SK-N-SH (cell line): ENCODE measurements at places on chromosomes 6 and 20.

DNA sequence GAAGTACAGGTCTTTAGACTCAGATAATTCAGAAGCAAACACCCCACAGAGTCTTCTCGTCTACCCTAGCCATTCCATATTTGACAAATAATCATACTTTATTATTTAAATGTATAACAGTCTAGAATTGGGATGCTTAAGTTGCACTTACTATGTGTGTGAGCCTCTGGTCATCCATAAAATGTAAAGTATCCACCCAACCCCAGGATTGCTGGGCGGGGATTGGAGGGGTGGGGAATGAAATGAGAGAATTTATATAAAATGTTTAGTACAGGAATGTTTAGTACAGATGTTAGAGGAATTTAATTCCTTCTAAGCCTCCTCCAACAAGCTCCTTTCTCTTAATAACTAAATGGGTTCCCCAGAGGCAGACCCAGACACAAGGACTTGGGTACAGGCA lies 16.9 kb downstream of the BNIP5 start:
- DNase-seq, result no peak

DNA sequence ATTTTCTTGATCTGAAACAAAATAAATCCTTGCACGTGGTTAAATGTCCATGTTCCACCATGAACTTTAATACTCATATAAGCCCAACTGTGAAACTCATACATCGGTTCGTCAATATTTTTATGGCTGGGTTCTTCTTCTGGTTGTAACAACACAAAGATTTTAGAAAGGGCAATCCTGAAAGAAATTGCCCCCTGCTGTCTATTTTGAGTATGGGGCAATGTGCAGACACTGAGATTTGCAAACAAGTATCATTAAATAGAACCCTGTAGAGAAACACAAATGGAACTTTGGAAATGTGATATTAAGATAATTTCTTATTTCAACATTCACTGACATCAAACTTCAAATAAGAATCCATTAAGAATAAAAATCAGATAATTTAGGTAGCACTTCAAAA lies 80.2 kb upstream of the PHACTR1 start:
- DNase-seq, result no peak

GRCh38 chr6:88004707-88005106 lies 42.9 kb upstream of the SPACA1 start:
- no peak for DNase-seq

GRCh38 chr6:36361071-36361470 lies 24.4 kb upstream of the BNIP5 start:
- no peak for DNase-seq

DNA sequence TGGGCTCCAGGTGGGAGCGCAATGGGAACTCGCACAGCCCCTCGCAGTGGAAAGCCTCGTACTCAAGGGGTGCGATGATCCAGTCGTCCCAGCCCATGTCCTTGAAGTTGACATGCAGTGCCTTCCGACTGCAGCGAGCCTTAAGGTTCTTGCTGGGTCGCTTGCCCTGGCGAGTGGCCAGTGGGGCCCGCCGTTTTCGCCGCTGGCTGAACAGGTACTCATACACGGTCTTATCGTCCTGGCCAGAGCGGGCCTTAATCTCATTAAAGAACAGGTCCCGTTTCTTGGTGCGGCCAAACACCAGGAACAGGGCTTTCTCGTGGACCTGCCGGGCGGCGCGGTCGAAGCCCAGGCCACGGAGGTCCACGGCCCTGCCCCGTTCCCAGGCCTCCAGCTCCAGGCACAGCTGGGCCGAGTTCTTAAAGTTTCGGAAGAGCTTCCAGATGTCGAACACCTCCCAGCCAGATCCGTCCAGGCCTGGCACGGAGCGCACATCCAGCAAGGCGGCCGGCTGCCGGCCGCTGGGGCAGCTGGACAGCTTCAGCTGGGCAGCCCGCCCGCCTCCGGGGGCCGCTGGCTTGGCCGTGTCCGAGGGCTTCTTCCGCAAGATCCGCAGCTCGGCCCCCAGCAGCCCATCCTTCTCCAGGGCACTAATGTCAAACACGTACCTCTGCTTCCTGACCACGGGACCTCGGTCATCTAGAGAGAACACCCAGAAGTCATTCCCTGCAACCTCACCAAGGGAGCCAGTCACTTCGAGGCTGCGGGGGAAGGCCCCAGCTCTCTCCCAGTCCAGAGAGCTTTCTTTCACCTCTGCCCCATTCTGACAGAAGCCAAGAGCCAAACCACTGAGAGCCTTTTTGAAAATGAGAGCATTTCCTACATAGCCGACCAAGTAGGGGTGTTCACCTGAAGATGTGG lies 3.7 kb downstream of the GDF5 start:
- DNase-seq, result no peak

DNA sequence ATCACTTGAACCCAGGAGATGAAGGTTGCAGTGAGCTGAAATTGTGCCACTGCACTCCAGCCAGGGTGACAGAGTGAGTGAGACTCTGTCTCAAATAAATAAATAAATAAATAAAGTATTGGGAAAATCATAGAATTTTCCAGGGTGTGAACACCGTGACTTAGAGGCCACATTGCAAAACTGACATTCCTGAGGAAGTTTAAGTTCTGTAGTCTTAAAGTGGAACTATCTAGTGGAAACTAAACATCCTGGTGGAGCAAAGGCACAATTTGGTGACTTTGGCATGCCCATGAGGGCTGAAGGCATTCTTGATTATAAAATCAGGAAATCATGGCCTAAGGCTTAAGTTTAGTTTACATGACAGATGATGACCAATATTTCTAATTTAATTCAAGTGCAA lies 32.7 kb upstream of the MCM3 start:
- DNase-seq, result no peak

GRCh38 chr6:18100296-18100695 lies 22.2 kb downstream of the NHLRC1 start:
- no peak for DNase-seq

DNA sequence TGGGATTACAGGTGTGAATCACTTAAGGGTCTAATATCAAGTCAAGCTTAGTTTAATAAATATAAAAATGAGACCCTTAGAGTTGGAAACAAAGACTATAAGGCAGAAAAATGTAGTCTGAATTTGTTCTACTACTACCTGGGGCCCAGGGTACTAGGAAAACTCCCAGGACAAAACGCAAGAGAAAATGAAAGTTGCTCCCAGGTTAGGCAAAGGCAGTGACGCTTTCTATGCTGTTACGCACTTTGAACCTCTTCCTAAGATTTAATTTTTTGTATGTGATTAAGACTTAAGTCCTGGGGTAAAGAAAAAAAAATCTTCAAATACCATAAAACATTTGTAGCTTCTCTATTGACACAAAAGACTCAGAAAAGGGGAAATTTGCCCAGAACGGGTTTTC lies 17.3 kb downstream of the DSP start:
- DNase-seq, result no peak

- no peak for DNase-seq
Measured at GRCh38 chr6:93943661-93944060, 524.3 kb upstream of the EPHA7 start.

GRCh38 chr20:4453359-4453758 lies 268.4 kb upstream of the PRND start:
- no peak for DNase-seq

DNA sequence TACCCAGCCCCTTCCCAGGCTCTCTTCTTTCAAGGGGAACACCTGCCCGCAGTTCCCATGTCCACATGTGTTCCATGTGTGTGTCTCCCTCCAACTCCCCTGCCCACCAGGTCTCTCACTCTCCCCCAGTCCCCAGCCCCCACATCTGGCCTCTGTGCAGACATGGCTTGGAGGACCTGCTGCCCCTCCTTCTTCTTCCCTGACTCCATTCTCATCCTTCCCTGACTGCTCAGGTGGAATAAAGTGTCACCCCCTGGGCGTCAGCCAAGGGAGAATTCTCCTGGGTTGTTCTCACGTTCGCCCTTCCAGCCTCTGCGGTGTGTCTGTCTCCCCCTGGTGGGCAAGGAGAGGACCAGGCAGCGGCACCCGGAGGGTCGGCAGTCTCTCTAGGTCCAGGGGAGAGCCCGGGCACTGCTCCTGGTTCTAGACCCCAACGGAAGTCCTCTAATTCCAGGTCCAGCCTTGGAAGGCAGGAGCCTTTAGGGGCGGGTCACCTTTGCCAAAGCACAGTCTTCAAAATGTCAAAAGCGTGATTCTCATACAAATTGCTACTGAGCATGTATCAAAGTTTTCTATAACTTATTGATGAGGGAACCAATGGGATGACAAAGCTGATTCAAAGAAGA lies 50.5 kb downstream of the EBF4 start:
- peak; percentile 82 for DNase-seq

DNA sequence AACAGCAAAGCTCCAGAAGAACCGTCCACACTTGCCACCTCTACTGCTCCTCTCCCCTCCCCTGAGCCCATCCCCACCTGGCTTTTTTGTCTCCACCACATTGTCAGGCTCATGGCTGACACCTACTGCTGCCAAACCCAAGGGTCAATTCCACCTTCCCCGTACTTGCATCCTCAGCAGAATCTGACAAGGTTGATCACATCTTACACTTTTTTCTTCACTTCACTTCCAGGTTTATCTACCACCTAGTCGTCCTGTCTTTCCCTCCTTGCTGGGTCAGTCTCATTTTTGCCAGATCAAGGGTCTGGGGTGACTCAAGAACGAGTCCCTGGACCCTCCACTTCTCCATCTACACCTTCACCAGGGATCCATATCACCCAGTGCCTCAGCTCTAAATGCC lies 3.1 kb downstream of the AURKA start:
- DNase-seq, result no peak

DNA sequence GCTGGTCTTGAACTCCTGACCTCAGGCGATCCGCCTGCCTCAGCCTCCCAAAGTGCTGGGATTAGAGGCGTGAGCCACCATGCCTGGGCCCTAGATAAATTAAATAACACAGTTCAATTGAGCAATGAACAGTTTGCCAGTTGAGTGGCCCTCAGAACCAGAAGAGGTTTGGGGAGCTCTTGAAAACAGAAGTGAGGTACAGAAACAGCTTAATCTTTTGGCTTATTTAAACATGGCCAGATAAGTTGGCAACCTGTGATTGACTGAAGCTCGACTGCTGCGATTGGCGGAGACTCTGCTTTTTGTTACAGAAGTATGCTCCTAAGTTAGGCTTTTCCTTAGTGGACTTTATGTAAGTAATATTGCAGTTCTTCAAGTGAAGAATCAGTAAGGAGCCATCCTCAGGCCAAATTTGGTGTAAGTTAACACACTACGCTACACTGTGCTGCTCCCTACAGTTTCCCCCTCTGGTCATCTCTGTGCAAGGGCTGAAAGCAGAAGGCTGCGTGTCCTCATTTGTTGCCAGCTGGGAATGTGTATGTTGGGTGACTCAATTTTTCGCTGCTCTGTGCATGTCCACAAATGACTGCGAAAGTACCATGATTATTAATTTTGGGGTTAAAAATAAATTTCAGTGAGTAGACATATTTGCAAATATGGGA lies 9.8 kb downstream of the XRN2 start:
- no peak for DNase-seq

GRCh38 chr6:161066511-161066910 lies 74.9 kb downstream of the MAP3K4 start:
- DNase-seq, result no peak

DNA sequence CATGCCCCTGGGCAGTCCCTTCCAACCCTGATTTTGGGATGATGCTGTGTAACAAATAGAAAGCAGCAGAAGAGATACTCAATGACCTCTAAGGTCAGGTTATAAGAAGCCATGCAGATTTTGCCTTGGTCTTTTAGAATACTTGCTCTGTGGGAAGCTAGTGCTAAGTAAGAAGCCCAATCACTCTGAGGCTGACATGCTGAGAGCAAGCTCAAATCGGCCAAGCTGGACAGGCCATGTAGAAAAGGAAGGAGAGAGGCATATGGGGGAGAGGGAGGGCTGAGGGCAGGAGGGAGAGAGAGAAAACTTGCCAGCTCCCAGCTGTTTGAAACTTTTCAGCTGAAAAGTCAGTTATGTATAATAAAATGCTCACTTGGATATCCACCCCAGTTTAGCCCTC lies 1021.6 kb upstream of the MAP3K7 start:
- no peak for DNase-seq

GRCh38 chr6:56023829-56024228 lies 148.4 kb upstream of the BMP5 start:
- DNase-seq, result no peak

GRCh38 chr6:97687916-97688315 lies 404.9 kb upstream of the MMS22L start:
- no peak for DNase-seq

GRCh38 chr6:135006386-135006914 lies 48.2 kb downstream of the HBS1L start:
- DNase-seq, result no peak

DNA sequence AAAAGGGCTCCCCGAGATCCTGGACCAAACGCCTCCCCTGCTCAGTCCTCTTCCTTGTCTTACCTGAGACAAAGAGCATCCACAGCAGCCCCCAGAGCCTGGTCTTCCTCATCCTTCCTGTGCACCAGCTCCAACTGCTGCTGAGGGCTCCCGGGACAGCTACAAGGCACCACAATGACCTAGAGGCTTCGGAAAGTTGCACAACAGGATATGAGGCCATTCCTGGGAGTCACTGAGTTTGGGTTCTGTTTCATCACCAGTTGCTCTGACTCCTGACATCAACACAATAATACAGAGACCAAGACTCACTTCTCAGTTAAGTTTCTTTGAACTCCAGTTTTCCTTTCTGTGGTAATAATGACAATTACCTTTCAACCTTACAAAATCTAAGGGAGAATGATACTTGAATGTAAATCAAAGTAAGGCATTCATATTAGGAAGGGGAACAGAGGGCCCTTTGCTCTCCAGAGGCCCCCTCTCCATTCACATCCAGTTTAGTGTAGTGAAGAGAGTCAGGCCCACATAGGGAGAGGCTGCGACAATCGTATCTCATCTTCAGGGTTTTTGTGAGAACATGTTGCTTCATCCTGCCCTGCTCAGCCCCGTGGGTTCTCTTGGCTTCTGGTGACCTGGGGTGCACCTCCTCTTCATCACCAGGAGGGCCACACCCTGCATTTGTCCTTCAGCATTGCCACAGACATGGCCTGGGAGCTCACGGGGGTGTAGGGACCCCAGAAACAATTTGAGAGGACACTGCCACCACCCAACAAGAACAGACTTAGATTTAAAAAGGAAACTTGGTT lies at the start of gene TREM1:
Gene TREM1 (minus strand): TSS at position 139 of the 803 bp plus-strand sequence. CDS start 27 bp downstream, at position 112.
- no peak for DNase-seq

DNA sequence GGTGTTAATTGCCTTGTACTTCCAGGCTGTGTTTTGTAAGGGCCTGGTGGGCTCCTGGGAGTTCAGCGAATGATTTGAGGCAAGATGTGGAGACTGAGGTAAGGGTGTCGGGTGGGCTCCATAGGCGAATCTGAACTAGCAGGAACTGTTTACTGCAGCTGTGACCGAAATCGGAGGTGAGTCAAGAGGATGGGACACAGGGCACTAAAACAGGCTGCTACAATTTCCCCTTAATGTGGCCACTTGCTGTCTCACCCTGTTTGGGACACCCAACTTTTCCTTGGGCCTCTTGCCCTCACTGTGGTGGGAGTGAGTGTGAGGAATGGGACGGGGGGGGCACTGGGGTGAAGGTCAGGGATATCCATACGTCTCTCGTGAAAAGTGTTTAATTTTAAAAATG lies 53.9 kb upstream of the MCUR1 start:
- no peak for DNase-seq

GRCh38 chr6:161215876-161216615 lies 57.8 kb downstream of the AGPAT4 start:
- no peak for DNase-seq
